ENCODE measurements at places on chromosomes 3 and 15.
A peak's percentile ranks its signal among the peaks of the same experiment; 100 is the strongest.

GRCh38 chr3:17742880-17743657, 638 bp upstream of the TBC1D5 start:
- no peak for DNase-seq

DNA sequence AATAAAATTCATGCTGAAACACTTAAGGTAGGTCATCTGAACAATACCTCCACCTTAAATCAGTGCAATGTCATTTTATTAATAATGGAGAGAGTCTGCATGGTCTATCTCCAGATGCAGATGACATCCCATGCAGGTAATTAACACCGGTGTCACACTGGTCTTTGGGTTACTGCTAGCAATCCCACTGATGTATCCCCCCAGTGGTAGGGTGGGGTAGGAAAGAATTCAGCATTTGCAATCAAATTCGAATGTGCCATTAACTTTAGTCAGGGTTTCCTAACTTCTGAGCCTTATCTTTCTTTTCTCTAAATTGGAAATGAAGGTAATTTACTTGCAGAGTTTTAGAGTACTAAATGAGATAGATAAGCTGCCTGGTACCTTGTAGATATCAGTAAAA, 44.4 kb downstream of the KIF15 start:
- DNase-seq: no peak

DNA sequence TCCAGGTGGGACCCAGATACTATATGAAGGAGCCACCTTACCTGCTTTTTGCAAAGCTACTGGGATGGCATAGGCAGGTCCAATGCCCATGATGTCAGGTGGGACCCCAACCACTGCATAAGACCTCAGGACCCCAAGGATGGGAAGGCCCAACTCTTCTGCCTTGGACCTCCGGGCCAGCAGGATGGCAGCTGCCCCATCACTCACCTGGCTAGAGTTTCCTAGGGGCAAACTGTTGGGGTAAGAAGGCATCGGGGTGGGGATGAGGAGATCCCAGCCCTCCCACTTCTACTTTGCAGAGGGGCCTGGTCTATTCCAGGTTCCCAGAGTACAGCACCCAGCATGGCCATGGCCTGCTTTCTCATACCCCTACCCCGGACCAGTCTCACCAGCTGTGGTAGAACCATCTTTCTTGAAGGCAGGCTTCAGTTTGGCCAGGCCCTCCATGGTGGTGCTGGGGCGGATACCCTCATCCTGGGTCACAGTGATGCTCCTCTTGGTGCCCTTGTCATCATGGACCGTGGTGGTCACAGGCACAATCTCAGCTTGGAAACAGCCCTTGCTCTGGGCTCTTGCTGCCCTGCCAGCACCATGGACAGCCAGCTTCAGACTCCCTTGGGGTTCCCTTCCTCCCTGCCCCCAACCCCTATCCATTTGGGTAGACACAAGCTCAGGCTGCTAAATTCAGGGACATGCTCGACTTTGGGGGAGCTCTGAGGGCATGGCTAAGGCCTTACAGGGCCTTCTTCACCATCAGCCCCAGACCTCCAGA, 10.6 kb downstream of the ACAA1 start:
- no peak for DNase-seq

DNA sequence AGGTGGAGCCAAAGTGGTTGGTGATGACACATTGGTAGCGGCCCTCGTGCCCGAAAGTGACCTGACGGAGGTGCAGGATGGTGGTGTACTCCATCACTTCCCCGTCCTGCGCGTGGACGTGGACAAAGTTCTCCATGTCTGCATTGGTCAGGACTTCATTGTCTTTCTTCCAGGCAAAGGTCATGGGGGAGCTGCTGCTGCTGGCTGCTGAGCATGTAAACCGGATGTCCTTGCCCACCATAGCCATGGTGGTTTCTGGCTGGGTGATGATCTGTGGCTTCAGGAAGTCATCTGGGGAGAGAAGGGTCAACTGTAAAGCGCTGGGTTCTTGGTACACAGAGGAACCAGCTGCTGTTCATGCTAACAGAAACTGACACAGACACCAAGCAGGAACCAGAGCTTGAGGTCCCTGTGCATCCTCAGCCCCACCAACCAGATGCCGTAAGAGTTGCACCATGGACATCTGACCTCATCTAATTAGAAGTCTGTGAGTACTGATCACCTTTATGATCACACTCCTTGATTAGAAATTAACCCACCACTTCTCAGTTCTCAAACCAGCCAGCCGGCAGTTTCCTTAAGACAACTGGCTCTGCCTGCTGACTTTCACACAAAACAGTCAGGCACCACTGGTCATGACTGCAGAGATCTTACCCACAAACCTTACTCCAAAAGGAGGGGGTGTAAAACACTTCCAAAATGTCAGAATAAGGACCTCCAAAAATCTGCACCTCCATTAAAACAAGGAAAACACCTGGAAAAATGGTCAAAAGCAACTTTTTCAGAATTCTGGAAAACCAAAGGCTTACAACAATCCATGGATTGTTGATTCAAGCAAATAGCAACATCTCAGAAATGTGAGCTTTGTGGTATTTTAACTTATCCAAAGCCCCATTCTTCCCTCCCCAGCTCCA, 114.6 kb downstream of the LRIG1 start:
- no peak for DNase-seq

DNA sequence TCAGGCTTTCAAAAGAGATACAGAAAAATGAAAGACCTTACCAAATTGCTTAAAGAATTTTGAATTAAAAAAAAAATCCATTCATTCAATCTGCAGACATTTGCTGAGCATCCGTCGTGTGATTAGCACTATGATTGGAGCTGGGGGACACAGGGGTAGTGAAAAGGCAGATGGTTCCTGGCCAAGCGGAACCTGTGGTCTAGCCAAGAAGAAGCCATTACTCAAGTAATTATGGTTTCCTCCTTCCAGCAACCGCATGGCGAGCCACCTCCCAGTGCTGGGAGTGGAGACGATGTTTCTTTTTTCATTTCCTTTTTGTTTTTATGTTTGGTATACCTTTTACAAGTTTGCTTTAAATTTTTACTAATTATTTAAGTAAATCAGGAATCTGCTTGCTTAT, 140.2 kb downstream of the CACNA2D3 start:
- no peak for DNase-seq

DNA sequence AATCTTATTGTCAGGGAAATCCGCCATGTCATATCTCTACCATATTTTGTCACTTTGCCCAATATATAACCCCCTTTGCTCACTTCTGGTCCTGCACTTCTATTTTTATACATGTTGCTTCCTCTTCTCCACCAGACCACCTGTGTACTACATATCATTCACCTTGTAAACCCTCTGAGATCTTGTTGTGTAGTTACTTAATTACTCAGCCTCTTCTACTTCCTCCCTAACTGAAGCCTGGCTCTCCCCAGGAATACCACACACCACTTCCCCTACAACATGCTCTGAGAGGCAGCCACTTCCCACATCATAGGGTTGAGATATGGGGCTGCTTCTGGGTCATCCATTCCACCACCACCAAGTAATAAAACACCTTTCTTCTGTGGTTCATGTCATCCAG, 10.0 kb downstream of the HEXA start:
- no peak for DNase-seq

DNA sequence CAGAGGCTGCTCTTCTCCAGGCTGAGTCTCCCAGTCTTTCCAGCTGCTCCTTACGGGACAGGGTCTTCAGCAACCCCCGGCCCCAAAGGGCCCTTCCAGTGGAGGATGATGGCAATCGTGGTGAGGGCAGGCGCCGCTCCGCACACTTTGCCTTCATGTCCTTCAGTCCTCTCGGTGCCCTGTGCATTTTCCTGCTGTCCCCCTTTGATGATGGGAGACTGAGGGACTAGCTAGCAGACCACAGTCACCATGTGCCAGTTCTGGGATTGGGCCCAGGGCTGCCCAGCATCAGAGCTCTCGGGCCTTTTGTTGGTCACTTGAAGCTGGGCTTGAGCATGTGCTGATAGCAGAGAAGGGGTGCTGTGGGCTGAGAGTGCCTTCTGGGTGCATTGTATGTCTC, 8.8 kb upstream of the TXNRD3 start:
- no peak for DNase-seq

GRCh38 chr3:52405601-52406110, 39.2 kb downstream of the SEMA3G start:
- DNase-seq: no peak

DNA sequence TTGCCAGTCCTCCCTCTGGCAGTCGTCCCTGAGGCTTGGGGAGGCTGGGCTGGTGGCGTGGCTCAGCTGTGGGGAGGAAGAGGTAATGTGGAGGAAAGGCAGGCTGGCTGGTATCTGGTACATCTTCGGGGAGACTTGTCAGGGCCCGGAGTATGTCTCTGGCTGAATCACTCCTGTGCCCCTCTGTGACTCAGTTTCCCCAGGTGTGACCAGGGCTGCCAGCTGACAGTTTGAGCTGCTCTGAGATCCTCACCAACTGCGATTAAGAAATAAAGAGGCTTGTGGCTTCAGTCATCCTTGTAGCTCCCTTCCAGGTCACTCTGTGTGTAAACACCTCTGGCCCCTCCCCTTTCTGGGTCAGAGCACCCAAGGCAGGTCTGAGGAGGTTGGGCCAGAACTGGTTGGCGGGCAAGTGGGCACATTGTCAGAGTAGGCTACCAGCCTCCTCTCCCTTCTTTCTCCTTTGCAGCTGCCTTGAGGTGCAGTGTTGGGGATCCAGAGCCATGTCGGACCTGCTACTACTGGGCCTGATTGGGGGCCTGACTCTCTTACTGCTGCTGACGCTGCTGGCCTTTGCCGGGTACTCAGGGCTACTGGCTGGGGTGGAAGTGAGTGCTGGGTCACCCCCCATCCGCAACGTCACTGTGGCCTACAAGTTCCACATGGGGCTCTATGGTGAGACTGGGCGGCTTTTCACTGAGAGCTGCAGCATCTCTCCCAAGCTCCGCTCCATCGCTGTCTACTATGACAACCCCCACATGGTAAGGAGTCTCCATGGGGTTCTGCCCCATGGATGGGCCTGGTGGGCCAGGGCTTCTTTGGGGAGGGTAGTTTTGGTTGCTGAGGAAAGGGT, 3.0 kb downstream of the TEX264 start:
- DNase-seq: no peak

GRCh38 chr3:78985981-78986380, 781.8 kb downstream of the ROBO1 start:
- DNase-seq: no peak

DNA sequence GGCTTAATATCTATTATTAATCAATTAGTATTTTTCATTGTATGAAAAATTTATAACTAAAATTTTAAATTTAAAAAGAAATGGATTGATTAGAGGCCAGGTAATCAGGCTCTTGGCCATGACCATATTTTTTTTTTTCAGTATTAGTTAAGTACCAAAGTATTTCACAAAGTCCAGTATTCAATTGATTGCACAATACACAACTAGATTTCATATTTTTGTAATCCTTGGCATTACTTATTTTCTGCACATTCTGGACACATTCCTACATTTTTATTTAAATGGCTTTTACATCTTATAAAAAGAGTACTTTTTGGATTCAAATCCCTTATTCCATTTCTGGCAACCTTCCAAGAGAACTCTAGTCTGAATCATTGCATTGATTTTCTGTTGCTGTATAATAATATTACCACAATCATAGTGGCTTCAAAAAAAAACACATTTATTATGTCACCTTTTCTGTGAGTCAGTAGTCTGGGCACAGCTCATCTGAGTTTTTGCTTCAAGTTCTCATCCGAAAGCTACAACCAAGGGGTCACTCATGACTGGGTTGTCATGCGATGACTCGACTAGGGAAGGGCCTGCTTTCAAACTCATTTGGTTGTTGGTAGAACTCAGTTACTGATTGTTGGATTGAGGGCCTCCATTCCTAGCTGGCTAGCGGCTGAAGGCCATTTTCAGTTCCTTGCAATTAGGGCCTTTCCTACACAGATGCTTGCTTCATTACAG, 90.7 kb downstream of the CNTN6 start:
- DNase-seq: no peak

GRCh38 chr15:31440754-31441311, 114.2 kb downstream of the KLF13 start:
- peak; percentile 49 for DNase-seq

DNA sequence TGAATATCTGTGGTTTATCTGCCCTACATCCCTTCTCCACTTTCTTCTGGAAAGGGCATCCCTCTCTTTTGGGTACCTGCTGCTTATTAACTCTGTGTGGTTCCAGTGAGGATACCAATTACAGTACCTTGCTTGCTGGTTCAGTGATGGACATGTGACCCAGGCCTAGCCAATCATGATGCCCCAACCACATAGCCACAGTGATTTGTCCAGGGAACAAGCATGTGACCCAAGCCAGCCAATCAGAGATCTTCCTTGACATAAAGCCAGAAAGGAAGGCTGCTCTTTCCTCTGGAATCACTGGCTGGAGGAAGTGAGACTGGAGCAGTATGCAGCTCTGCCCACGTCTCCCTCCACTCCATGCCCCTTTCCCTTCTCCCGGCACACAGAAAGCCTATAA, 10.9 kb upstream of the TMEM158 start:
- DNase-seq: no peak

- no peak for DNase-seq
Observed at GRCh38 chr3:83065851-83066460, 1304.5 kb upstream of the GBE1 start.

GRCh38 chr3:16589867-16590624, 15.2 kb downstream of the DAZL start:
- no peak for DNase-seq

GRCh38 chr3:43894176-43895049, 203.7 kb downstream of the ABHD5 start:
- DNase-seq: peak; percentile 61

DNA sequence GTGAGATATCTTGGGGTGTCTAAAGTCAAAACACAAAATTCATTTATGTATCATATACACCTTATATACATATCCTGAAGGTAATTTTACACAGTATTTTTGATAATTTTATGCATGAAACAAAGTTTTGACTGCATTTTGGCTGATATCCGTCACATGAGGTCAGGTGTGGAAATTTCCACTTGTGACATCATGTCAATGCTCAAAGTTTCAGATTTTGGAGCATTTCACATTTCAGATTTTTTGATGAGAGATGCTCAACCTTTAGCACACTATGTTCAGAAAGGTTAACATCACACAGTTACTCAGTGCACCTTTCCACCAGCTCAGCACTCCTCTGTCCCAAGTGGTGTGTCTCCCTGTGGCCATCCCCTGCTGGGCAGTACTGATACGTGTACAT, 37.7 kb upstream of the CPB1 start:
- DNase-seq: no peak

DNA sequence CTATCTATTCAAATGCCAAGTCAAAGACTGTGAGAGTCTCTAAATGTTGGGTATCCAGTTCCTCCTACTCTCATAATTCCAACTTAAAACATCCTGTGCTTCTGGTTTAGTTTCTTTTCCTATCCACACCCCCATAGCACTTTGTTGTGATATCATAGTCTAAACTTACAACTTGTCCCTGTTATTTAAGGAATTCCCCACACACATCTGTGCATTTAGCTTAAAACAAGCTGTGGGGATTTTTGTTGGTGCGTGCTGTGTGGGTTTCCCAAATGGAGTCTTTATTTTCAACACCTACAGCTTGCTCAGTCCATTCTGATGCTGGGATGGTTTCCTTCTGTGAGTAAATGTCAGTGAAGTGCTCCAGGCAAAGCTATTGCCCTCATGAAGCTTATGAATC, 167.3 kb downstream of the GMNC start:
- no peak for DNase-seq

GRCh38 chr3:13026534-13026933, 46.7 kb downstream of the IQSEC1 start:
- no peak for DNase-seq

GRCh38 chr3:124847051-124847450, 40.1 kb downstream of the ITGB5 start:
- DNase-seq: no peak
